ENCODE measurements at places on chromosomes 12 and 14.

GRCh38 chr12:49301760-49302159 lies 6.8 kb downstream of the PRPH start:
- no peak for DNase-seq

DNA sequence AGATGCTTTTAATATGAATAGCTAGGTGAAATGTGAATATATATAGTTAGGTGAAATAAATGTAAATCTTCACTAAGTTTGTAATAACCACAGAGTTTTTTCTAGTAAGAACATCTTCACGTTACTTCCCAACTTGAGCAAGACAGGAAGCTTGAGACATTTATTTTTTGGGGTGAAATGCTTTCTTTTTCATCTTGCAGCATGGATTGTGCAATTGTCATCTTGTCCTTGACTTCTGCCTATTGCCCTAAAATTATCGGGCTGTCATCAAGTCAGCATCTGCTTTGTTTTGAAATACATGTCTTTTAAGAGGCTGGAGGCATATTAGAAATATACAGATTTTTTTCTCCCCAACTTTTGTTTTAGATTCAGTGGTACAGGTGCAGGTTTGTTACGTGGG lies 433.9 kb downstream of the PCNX1 start:
- no peak for DNase-seq

- no peak for DNase-seq
Observed at GRCh38 chr12:57138526-57139272, 8.7 kb downstream of the LRP1-AS start.

GRCh38 chr14:51334566-51334965 lies 94.5 kb downstream of the TMX1 start:
- no peak for DNase-seq

DNA sequence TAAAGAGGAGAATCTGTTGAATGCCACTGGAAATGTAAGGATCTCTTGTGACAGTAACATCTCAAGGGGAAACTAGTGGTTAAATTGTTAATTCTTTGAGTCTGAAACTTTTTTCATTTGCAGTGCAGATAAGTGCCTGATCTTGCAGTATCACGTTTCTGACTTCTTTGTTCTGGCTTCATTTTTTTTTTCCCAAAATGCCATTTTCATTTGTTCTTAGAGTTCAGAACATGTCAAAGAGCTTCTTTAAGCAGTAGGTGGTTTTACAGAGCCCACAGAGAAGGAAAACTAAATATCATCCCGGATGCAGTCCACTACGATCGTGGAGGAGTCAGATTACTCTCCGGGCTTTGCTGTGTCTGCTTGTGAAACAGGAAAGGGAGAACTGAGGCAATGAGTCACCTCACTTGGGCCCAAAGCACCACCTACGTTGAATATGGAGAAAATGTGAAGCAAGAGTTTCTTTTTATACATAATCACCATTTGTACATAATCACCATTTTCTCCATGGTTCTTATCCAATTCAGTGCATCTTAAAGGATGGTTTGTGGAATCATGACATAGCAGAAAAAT lies 43.9 kb downstream of the HMGA2 start:
- no peak for DNase-seq

- DNase-seq = no peak
Observed at GRCh38 chr12:6145564-6145963, 21.1 kb upstream of the VWF start.

GRCh38 chr12:110677982-110678381 lies 10.9 kb downstream of the HVCN1 start:
- DNase-seq = no peak

GRCh38 chr14:54622192-54622958 lies 55.4 kb downstream of the SAMD4A start:
- DNase-seq = no peak

- DNase-seq = no peak
Observed at GRCh38 chr12:109637348-109637747, 63.8 kb downstream of the MVK start.

DNA sequence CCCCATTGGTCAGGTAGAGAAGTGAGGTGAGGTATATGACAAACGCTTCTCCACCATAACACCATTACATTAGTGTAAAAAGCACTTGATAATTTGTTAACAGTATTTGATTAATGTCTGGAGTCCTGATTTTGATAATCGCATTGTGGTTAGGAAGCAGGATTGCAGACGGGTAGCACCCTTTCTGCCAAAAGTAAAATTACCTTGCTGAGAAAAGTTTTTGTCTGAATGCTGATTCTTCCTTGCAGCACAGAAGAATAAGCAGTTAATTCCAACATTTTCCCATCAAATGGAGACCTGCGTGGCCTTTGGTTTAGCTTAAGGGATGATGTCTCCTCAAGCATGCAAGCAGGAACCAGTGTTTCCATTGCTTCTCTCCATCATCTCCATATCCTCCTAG lies 1090.2 kb upstream of the TMEM132C start:
- no peak for DNase-seq

- no peak for DNase-seq
Observed at GRCh38 chr12:17017402-17017801, 411.4 kb upstream of the LMO3 start.

DNA sequence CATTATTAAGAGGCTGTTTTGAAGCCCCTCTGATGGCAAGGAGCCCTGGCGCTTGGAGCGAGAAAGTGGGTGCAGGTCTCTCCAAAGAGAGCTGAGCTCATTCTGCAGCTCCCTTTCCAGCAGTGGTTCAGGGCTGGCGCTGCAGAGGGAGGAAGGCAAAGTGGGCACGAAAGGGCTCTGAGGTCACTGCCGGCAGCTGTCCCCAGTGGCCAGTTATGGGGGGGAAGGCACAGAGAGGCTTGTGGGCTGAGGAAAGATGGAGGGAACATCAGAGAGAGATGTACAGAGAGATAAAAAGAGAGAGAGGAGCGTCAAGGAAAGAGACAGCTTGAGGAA lies 75.2 kb upstream of the TBX5 start:
- no peak for DNase-seq

- DNase-seq = no peak
Observed at GRCh38 chr12:82203086-82203485, 155.1 kb downstream of the CCDC59 start.

DNA sequence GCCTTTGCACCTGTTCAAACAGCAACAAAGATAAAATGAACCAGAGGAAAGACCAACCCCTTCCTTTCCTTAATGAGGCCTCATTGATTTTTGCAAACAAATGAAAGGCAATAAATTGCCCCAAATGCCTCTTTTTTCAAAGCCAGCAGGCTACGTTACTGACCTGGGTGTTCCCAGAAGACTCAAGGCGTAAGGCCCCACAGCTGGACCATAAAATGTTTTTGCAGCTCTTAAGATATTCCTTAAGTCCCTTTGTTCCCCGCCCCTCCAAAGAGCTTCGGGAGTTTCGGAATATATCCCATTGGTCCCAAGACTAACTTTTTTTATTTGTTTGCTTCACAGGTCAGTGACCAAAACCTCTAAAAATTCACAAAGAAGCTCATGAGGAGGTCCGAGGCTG lies 462.9 kb upstream of the PRICKLE1 start:
- DNase-seq = no peak
